Naive thymus-derived CD4-positive, alpha-beta T cell (primary cell): ENCODE measurements at places on chromosomes 2 and 18. TPM values are rescaled to one million over a fixed set of nuclear protein-coding genes. Genes with fewer than 3 reads are reported as not detected.

DNA sequence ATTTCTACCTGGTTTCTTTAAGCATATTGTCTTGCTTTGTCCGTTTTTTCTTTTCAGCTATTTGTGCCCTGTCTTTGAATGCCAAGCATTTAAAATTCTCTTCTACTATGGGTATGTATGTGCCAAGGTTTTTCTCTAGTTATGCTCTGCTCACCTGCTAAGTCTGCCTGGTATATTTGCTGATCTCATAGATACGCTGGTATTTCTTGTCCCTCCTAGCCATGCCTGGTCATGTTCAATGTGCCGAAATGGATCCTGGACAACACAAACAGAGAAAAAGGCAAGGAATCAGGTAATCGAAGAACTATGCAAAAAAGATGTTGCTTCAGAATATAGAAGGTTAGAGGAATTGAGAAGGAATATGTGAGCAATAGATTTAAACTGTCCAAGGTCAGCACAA, 14.9 kb upstream of the KDM3A start:
- DNase-seq: no peak

GRCh38 chr2:21099281-21099907, 24.4 kb upstream of the TDRD15 start:
- DNase-seq: no peak

- no peak for DNase-seq
Measured at GRCh38 chr2:163659224-163659623, 76.6 kb downstream of the FIGN start.

MEP1B gene
- total RNA-seq: 0.35 TPM

CPLX4 gene
- total RNA-seq: not detected

PLGLB1 gene
- 2.8 TPM for total RNA-seq

- DNase-seq: no peak
Measured at GRCh38 chr2:168441214-168441872, 14.7 kb upstream of the CERS6 start.

DNA sequence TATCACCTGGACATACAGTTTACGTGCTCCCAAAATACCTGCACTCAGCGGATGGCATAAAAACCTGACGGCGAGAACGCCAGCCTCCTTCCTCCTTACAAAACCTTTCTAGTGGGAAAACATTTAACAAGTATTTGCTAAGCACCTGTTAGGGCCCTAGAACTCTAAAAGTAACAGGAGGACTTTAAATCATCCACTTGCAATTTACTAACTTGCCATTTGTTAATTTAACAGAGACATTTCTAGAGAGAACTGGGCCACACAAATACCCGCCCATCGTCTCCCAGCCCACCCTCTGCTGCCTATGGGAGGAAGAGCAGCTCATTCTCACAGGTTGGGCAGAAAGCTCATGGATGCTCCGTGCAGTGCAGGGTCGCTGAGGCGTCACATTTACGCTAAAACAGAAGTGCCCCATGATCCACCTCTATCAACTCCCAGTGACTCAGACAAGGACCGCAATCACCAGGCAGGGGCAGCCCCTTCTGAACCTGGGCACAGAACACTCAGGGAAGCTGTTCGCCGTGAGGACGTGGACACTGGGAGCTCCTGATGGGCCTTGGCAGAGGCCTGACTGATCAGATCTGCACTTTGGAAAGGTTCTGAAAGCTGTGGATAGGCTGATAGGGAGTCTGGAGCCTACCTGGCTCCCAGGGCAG, 106.9 kb downstream of the HDAC4 start:
- DNase-seq: no peak

GRCh38 chr2:98731894-98732349, 990 bp upstream of the MGAT4A start:
- no peak for DNase-seq

- DNase-seq: no peak
Measured at GRCh38 chr2:132477436-132477835, 60.8 kb downstream of the GPR39 start.

DNA sequence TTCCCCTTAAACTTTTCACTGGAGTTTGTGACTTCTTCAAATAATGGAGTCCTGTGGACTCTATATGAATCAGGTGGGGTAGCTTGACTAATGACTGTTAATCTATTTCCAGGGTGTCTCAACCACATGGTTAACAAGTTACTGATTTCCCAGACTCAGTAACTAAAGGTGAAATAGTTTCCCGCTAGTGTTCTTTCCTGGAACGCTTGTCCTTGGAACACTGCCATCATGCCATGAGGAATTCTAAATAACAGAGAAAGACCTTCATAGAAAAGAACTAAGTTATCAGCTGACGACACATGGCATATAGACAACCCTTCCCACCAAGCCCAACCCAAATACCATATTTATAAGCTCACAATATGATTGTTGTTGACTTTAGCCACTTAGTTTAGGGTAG, 1027.9 kb upstream of the FAM98A start:
- DNase-seq: no peak
